Regular cardiac myocyte (primary cell): ENCODE measurements at places on chromosomes 12 and 14. TPM values are rescaled to one million over a fixed set of nuclear protein-coding genes. Genes with fewer than 3 reads are reported as not detected.

MORN3 gene
- total RNA-seq: 0.56 and 0.58 TPM in 2 replicates

CMA1 gene
- not detected in 2 replicates for total RNA-seq

POLE gene
- 13.0 and 31.4 TPM in 2 replicates for total RNA-seq

RTL1 gene
- total RNA-seq: not detected in 2 replicates

PLA2G1B gene
- not detected in 2 replicates for total RNA-seq

ANO2 gene
- total RNA-seq: 0.19 and 0.85 TPM in 2 replicates

P2RX7 gene
- under 0.01 and 1.1 TPM in 2 replicates for total RNA-seq

TGFB3 gene
- total RNA-seq: 3.8 and 7.3 TPM in 2 replicates

NTF3 gene
- total RNA-seq: 0.96 and 5.4 TPM in 2 replicates

PPP4R4 gene
- 2.5 and 3.1 TPM in 2 replicates for total RNA-seq

LIN7A gene
- total RNA-seq: 21.3 and 36.6 TPM in 2 replicates

PSMA3 gene
- 66.8 and 214 TPM in 2 replicates for total RNA-seq

RIN3 gene
- 1.3 and 3.7 TPM in 2 replicates for total RNA-seq

TMEM229B gene
- under 0.01 and 4.5 TPM in 2 replicates for total RNA-seq

PTHLH gene
- total RNA-seq: 4.2 and 10.2 TPM in 2 replicates

TBC1D30 gene
- 0.19 and 0.85 TPM in 2 replicates for total RNA-seq

ARHGEF40 gene
- 30.3 and 43.7 TPM in 2 replicates for total RNA-seq

PTPRB gene
- total RNA-seq: 15.9 and 25.7 TPM in 2 replicates

BCL11B gene
- total RNA-seq: under 0.01 TPM in 1 of 2 replicates, not detected in the other

KCNJ8 gene
- total RNA-seq: 24.7 and 62.0 TPM in 2 replicates

ARID4A gene
- 6.5 and 6.8 TPM in 2 replicates for total RNA-seq

SLC4A8 gene
- total RNA-seq: 0.56 and 1.3 TPM in 2 replicates

INF2 gene
- 30.7 and 39.5 TPM in 2 replicates for total RNA-seq

TEAD4 gene
- 3.4 and 16.7 TPM in 2 replicates for total RNA-seq

DHH gene
- 0.19 TPM in 1 of 2 replicates, not detected in the other for total RNA-seq

WSCD2 gene
- total RNA-seq: not detected in 2 replicates

KCNMB4 gene
- 1.9 and 5.1 TPM in 2 replicates for total RNA-seq

TROAP gene
- 1.1 and 9.4 TPM in 2 replicates for total RNA-seq

TOMM20L gene
- not detected in 2 replicates for total RNA-seq

PLEK2 gene
- total RNA-seq: 9.3 and 42.0 TPM in 2 replicates

NOC4L gene
- total RNA-seq: 9.0 and 18.4 TPM in 2 replicates

PLEKHG7 gene
- total RNA-seq: not detected in 2 replicates

TAS2R7 gene
- under 0.01 TPM in 1 of 2 replicates, not detected in the other for total RNA-seq

PRIMA1 gene
- not detected in 2 replicates for total RNA-seq

KRT2 gene
- total RNA-seq: not detected in 2 replicates

PLBD1 gene
- total RNA-seq: 0.58 and 2.8 TPM in 2 replicates

FAM181A gene
- not detected in 2 replicates for total RNA-seq

TMCC3 gene
- 0.19 and 1.1 TPM in 2 replicates for total RNA-seq
